ENCODE measurements at places on chromosomes 4 and X. TPM values are rescaled to one million over a fixed set of nuclear protein-coding genes. Genes with fewer than 3 reads are reported as not detected.

LONRF3 gene
- 8.5 TPM for total RNA-seq

CNGA2 gene
- not detected for total RNA-seq

LDB2 gene
- total RNA-seq = 34.1 TPM

XPNPEP2 gene
- total RNA-seq = 2.7 TPM

PAGE3 gene
- total RNA-seq = not detected

- no peaks in the 10 kb centered on the region for H3K36me3 ChIP-seq
- no peak for DNase-seq
- no peaks in the 10 kb centered on the region for H3K4me1 ChIP-seq
- H3K27ac ChIP-seq = no peak overlapping the region
- no peak overlapping the region for H3K4me3 ChIP-seq
Observed at GRCh38 chr4:24024157-24024556, 134.3 kb upstream of the PPARGC1A start.

DNA sequence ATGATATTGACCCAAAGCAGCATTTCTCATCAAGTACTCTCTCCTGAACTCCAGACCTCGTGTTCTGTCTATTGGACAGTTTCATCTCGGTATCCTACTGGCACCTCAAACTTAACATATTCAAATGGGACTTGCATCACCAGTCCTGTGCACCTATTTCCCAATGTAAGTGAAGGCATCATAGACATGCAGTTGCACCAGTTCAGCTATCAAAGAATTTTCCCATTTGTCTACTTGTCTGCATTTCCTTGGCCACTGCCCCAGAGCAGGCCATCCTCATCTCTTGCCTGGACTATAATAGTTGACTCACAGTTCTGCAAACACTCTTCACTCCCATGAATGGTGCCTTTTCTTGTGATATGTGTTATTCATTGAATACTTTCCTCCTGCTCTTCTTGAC lies 11.3 kb upstream of the LIMCH1 start:
- no peaks in the 10 kb centered on the region for H3K4me1 ChIP-seq
- H3K27me3 ChIP-seq = no peaks in the 10 kb centered on the region
- H3K36me3 ChIP-seq = no peaks in the 10 kb centered on the region
- H3K27ac ChIP-seq = no peak overlapping the region

- no peak overlapping the region for H3K27ac ChIP-seq
- no peaks in the 10 kb centered on the region for H3K4me1 ChIP-seq
Observed at GRCh38 chr4:116469582-116469981, 615.8 kb downstream of the TRAM1L1 start.
